ENCODE measurements at places on chromosomes 7 and 10.

- no peak for DNase-seq
Observed at GRCh38 chr10:89047397-89047796, 56.8 kb downstream of the FAS start.

- DNase-seq: no peak
Observed at GRCh38 chr10:103879409-103879808, 24.0 kb upstream of the SH3PXD2A start.

DNA sequence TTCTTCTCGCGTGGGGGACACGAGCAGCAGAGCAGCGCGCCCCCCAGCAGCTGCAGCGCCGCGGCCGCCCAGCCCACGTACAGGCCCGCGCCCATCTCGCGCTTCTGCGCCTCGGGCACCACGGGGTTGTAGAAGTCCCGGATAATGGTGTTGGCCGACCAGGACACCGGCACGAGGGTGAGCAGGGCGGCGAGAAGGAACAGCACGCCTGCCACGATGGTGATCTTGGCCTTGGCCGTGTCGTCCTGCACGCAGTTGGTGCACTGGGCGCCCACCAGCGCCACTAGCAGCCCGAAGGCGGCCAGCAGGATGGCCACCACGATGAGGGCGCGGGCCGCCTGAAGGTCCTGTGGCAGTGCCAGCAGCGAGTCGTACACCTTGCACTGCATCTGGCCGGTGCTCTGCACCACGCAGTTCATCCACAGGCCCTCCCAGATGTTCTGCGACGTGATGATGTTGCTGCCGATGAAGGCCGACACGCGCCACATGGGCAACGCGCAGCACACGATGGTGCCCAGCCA, 529 bp downstream of the CLDN3 start:
- no peak for DNase-seq

DNA sequence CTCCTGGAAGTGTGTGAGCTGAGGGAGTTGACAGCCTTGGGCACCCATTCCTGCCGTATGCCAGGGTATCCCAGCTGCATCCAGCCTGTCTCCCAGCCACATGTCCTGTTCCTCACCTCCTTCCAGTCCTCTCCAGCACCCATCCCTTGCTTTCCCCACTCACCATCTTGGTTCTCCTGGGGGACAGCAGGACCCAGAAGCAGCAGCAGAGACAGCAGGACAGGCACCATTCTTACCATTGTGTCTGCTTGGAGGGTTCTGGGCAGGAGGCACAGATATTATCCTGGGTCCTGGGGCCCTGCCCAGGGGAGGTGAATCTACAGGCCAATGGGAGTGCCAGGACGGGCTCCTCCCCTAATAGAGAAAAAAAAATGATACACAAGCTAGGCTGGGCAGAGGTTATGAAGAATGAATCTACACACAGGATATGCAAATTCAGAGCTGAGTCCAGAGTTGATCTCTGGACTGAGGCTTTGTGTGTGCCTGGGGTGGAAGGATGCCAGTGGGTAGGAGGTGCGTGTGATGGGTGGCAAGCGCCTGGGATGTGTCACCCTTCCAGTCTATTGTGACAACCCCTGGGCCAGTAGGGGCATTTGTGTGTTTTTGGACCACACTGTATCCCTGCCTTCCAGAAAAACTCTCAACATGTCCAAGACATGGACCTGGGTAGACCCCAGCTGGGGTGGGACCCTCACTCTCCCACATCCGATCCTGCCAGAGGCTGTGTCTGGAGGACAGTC, at the start of gene AZGP1:
Gene AZGP1, minus strand, starts transcription at position 250 of the 740 bp plus-strand sequence. Its CDS starts 11 bp downstream, at position 239.
- no peak for DNase-seq

GRCh38 chr7:150946421-150947240, 31.5 kb downstream of the KCNH2 start:
- DNase-seq: no peak

GRCh38 chr7:158911145-158911544, 54.8 kb downstream of the DYNC2I1 start:
- no peak for DNase-seq

DNA sequence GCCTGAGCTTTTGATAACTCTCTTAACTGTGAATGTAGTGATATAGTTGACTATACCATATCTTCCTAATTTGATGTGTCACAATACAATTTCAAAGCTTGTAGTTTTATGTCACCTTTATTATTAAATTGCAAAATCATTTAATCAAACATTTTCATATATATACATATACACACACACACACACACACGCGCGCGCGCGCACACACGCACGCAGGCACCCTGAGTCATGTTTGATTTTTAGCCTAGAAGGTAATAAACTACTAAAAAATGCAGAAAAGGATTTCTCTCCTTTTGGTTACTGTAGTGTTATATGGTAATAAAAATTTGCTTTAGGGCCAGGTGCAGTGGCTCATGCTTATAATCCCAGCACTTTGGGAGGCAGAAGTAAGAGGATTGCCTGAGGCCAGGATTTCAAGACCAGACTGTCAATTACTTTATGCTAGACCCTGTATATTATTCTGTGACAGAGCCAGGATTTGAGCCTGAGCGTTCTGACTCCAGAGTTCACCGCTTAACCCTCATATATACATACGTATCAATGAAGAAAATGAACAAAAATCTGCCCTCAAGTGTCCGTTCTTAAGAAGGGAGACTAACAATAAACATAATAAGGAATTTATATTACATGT, 89.6 kb downstream of the PODXL start:
- no peak for DNase-seq

DNA sequence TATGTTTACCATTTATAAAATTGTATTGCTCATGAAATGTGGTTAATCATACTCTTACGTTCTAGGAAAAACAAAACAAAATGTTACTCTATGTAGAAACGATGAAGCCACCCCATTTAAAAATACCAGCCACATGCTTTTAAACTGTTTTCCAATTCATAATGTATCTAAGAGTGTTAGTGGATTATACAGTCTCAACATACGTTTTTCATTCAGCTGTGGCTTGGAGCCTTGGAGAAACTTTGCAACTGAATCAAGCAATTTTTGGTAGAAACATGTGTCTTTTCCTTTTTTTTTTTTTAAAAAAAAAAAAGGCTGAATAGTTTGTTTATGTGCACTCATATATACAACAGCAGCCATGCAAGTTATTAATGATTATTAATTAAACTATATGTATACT, 378.0 kb upstream of the SEMA3D start:
- no peak for DNase-seq

GRCh38 chr7:42117201-42117600, 119.8 kb downstream of the GLI3 start:
- no peak for DNase-seq

DNA sequence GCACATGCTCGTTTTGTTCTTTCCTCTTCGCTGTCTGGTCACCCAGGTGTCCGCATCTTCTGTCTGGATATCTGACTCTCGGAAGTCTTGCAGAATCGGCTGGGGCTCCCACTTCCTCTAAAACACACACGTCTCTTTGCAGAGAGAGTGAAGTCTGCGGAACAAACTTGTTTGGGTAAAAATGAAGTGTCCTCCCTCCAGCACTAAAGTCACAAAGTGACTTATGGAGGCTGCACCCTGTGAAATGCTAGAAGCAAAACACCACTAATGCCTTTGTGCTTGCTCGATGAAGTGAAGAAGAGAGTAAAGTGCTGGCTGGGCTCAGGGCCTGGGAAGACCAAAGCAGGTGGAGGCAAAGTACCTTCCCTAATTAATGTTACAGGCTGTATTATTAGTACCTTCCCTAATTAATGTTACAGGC, 71.4 kb downstream of the FGFR2 start:
- no peak for DNase-seq

GRCh38 chr10:43852149-43852548, 203.5 kb upstream of the ZNF32 start:
- no peak for DNase-seq

DNA sequence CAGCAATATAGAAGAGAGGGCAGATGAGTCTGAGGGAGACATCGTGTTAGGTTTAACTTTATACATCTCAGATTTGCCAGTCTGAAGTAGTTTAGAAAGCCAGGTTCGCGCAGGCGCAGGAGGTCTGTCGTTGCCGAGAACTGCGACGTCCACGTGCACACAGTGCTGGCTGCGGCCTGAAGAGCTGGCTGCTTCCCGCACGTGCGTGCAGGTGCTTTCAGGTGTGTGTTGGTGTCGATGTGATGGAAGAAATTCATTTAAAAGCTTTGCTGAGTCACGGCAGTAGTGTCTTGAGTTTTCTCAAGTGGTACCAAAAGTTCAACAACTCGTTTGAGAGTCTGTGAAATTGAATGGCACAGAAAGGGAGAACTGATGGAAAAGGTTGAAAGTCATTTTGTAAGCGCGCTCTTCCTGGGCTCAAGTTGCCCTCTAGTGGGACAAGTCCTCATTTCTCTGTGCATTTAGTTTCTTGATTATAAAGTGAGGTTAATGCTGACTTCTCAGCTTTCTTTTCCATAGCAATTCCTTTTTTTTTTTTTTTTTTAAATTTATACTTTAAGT, 18.6 kb downstream of the WDR37 start:
- DNase-seq: no peak

DNA sequence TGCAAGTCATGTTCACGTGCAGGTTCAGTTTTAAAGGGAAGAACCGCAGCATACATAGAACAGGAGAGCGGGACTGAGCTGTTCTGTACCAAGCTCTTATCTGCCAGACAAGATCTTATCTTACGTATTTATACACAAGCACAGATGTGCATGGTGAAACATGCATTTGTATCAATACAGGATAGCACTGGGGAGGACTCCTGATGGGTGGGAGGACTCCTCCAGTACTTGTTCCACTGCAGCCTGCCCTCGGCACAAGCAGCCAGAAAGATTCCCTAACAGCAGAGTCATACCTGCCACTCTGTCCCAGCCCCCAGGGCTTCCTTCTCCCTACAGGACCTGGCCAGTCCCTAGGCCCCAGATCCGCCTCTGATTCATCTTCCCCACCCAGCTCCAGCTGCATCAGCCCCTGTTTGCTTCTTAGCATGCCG, 13.2 kb upstream of the PRKCQ start:
- DNase-seq: peak; percentile 32

- DNase-seq: no peak
Observed at GRCh38 chr7:46559194-46559832, 638.2 kb upstream of the IGFBP3 start.

GRCh38 chr7:26265499-26266075, 26.1 kb upstream of the SNX10 start:
- no peak for DNase-seq

DNA sequence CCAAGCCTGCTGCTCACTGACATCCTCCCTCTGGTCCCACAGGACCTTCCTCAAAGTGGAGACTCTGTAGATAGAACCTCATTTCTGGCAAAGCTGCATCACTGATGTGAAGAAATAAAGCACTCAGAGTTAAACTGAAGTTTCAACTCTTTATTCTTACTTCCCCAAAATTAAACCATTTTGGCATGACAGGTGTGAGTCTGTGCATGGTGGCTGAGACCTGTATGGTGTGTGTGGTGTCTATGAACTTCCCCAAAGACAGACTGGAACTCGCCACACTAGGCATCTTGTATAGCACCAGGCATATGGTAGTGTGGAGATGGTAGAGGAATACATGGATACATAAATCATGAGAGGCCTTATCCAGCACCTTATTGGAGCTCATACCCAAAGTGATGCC, 6.6 kb upstream of the WDFY4 start:
- DNase-seq: no peak

DNA sequence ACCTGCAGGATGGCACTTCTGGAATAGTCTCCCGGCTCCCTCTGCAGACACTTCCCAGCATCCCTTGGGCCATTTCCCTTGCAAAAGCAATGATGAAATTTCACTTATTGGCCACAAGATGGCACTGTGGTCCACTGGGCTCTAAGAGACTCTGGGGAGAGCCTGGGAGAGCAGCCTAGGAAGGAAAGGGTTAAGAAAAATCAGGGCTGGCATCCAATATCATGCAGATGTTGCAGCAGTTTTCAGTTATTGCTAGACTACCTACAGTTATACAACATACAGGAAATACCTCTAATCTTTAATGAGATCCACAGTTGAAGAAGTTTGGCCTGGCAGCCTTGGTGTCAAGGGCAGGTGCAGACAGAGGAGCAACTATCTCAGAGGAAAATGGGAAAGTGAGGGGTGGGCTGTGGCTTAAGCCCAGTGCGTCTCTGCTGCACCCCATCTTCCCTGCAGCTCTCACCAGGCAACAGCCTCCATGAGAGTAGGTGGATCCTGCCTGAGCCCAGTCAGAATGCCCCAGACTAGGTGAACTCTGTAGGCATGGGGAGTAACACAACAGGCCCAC, 100.2 kb upstream of the PRSS58 start:
- DNase-seq: peak; percentile 41

- DNase-seq: no peak
Observed at GRCh38 chr7:135994466-135995205, 17.5 kb upstream of the MTPN start.

DNA sequence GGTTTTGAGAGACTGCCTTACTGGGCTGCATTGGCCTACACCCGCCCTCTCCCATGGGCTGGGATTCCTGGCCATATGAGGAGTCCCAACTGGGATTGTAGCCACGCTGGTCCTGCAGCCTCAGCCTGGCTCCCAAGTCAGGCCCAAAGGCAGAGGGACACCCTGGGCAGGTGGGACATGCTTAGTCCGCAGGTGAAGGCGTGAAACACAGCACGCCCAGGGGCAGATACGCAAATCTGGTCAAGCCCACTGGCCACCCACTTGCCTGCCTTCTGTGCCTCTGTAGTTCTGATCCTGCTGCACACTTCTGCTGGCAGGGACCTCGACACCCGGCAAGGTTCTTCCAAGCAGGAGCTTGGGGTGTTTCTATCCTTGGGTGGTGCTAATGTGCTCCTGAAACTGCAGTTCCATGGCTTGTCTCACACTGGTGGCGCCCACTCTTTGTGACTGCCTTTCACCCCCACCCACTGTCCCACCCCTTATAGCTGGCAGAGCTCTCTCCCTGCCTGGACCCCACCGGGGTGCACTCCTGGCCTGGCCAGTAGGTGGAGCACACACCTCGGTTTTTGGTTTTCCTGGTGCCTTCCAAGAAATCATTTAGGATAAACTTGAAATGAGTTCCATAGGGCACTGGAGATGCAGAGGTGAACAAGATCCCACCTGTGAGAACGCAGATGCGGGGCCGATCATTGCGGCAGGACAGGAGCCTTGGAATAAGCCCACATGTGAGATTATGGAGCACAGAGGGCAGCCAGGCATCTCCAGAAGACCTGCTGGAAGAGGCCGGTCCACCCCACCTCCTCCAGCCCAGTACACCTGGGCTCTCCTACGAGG, 47.9 kb downstream of the MKI67 start:
- DNase-seq: peak; percentile 39

DNA sequence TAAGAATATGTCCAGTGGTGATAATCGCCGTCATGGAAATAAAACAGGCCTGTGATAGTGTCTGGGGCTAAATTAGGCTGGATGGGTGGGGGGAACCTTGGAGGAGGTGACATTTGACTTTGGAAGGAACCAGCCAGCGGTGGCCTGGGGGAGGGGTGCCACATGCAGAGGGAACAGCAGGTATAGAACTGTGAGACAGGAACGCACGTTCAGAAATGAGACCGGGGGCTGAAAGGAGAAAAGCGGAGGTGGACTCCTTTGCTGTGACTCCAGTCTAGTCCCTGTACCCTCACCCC, 2.6 kb upstream of the CYP26A1 start:
- DNase-seq: no peak

GRCh38 chr7:135731131-135731530, 3.1 kb upstream of the SLC13A4 start:
- no peak for DNase-seq

DNA sequence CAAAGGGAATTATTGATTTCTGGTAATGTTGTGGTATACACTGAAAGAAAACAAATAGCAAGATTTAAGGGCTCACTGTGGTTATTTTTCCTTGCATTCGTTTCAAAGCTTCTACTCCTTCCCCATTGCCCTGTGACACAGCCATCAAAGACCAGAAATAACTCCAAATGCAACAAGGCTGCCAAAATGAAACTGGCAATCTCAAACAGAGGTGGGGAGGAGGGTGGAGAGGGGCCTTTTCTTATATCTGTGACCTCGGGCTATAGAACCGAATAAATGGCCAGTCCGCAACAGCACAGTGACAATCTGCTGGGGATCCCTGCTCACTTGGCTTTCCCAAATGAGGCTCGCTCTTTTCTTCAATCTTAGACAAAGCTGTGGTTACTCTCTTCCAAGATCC, 17.4 kb upstream of the SPOCK2 start:
- no peak for DNase-seq
